Hematopoietic multipotent progenitor cell treated with erythropoietin and hydrocortisone succinate and interleukin-3 and kit ligand, for 6 days (in vitro differentiated cells): ENCODE measurements at places on chromosomes 3 and 15.

GRCh38 chr3:116440196-116440595 is 5.1 kb downstream of the LSAMP start:
- no peak for DNase-seq

DNA sequence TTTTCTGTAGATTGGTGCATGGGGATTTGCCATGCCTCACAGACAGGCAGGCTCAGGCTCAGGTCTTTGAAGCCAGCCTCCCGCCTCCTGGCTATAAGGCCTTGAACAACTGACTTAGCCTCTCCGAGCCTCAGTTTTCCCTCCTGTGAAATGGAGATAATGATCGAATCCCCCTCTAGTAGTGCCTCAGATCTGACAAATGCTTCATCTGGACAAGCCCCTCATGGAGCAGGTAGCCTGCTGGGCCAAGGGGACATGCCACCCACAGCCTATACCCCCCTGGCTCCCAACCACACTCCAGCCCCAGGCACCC is 68.1 kb upstream of the LCTL start:
- DNase-seq: no peak

GRCh38 chr15:28459279-28459678 is 73.5 kb downstream of the GOLGA8G start:
- no peak for DNase-seq

- DNase-seq: peak; percentile 88
These were observed 33.6 kb downstream of the PAQR9 start for GRCh38 chr3:142929890-142930289.

- no peak for DNase-seq
These were observed 41.5 kb downstream of the FGF7 start for GRCh38 chr15:49464522-49464921.

DNA sequence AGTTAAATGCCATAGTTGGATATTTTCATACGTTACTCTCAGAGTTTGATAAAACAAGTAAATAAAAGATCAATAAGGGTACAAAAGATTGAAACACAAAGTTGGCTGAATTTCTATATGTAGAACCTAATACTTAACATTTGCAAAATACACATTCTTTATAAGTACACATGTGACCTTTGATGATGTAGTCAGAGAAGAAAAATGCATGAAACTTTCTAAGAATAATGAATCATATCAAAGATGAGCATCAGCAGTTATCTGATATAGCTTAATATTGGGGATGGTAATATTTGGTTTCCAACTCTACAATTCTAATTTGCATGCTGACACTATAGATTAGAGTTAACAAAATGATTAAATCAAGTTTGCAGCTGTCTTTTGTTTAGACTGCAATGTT is 188.0 kb upstream of the TGFBR2 start:
- no peak for DNase-seq

GRCh38 chr3:189049458-189050236 is 122.1 kb upstream of the TPRG1 start:
- DNase-seq: no peak

DNA sequence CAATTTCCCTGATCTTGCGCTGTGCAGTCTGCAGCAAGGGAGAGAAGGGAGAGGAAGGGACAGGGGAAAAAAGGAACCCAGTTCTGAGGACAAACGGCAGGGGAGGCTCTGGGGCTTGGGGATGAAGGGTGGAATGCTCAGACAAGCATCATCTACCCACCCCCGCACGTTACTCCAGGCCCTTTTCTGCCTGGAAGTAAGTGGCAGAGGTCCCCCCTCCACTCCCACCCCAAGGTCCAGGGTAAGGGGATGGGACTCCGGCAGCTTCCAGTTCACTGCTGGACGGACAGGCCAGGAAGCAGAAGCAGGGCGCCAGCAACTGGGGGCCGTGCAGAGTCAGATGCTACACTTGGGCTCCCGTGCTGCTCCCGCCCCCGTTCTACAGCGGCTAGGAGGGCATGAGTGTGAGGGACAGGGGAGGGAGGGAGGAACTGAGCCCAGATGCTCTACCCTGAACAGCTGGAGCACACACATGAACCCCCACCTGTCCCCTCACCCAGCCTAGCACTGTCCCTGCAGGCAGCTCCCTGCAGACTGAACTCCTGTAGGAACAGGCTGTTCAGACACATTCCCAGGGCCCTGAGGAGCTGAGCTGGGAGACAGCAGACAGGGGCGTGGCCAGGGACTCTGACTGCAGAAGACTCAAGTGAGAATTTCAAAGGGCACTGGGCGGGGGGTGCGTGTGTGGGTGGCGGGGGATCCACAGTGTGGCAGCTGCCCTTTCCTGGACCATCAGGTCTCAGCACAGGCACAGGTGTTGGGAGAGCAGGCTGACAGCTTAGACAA is 59.7 kb downstream of the SENP2 start:
- no peak for DNase-seq

DNA sequence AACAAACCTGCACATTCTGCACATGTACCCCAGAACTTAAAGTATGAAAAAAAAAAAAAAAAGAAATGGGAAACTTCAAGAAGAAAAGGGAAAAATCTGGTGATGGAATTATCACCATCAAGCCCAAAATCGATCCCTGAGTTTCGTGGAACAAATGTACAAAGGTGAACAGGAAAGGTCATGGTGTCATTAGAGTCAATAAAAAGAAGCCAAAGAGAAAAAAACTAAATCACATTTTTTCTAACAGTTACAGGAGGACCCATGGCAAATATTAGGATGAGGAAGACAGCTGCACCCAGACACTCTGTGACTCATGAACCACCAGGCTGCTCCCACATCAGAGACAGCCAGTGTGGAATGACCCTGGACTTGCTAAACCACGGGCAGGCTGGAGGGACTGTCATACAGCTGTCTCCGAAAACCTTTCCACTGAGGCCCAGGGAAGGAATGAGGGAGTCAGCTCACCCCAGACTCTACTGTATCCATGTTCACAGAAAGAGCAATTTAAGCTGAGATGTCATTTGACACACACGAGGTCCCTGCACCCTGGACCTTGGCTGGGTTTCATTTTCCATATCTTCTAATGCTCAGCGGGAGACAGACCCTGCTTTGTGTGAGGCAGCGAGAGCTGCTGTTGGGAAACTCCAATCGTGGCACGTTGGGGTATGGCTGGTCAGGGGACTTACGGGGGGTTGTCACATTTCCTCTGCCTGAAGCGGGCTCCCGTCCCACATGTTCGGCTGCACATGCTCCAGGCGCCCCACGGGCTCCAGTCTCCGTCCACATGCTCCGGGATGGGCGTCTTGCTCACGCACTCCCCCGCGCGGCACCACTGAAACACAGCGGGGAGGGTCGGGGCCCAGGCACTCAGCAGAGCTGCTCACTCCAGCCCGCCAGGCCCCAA is 210.2 kb downstream of the ADAMTS17 start:
- DNase-seq: peak; percentile 24

DNA sequence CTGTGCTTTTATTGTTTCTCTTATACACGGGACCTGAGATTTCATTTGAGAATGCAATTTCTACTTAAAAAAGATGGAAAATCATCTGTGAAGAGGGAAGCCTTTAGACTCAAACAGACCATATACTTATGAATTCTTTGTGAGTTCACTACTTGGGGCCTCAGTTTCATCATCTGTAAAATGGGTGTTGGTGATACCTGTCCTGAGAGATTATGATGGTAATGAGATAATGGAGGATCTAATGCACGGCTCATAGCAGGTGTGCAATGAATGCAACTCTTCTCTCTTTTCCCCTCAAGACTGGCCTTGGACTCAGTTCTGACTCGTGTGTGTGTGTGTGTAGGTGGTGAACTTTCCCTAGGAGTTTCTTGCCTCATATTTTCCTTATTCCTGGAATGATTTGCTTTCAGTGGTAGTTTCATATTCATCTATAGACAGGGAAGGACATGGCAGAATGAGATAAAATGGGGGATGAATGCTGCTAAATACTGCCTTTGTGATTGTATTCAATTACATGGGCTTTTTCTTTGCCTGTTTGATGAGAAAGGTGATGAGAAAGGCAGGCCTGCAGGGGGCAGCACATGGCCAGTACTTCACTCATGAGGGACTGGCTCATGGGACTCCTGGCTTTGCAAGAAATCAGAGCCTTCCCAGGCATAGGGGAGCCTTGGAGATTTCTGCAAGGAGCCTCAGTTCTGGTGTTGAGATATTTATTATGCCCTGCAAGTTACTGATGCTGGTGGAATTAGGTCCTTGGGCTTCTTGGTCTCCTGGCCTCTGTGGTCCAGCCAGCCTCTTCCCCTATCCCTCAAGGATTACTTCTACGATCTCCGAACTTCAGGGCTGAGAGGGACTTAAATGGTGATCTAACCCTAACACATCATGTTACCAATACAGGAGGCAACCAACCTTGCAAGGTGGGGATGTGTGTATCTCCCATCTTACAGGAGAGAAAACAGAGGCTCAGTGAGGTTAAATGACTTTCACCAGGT is 70.7 kb downstream of the RPLP1 start:
- DNase-seq: peak; percentile 83

DNA sequence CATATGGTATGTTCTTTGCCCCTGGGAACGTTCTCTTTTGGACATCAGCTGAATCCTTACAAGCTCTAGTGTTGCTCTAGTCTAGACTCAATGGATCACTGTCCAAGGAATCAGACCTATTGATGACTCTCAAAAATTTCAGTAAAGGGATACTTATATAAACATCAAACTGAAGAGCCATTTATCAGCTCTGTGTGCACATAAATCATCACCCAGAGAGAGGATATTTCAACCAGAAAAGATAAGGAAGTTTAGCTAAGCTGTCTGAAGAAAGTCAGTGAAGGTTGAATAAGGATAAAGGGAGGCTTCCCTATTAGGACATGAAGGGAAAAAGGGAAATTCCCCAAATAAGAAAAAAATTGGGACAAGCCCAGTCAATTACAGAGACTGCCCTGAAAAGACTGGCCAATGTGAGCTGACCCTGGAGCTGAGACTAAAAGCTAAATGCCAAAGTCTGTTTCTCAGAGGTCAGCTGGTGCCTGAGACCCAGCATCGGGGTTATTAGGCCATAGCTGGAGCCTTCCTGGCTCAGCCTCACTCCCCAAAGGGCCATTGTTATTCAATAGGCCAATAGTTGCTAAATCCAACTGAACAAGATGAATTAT is 424.1 kb upstream of the THBS1 start:
- DNase-seq: no peak

GRCh38 chr3:96991800-96992365 is 177.5 kb downstream of the EPHA6 start:
- no peak for DNase-seq

GRCh38 chr3:12916159-12916558 is 74.8 kb upstream of the RPL32 start:
- peak; percentile 62 for DNase-seq
